ENCODE measurements at places on chromosomes 16 and 17.

- DNase-seq = no peak
Measured at GRCh38 chr17:76528528-76529223, 8.8 kb downstream of the CYGB start.

DNA sequence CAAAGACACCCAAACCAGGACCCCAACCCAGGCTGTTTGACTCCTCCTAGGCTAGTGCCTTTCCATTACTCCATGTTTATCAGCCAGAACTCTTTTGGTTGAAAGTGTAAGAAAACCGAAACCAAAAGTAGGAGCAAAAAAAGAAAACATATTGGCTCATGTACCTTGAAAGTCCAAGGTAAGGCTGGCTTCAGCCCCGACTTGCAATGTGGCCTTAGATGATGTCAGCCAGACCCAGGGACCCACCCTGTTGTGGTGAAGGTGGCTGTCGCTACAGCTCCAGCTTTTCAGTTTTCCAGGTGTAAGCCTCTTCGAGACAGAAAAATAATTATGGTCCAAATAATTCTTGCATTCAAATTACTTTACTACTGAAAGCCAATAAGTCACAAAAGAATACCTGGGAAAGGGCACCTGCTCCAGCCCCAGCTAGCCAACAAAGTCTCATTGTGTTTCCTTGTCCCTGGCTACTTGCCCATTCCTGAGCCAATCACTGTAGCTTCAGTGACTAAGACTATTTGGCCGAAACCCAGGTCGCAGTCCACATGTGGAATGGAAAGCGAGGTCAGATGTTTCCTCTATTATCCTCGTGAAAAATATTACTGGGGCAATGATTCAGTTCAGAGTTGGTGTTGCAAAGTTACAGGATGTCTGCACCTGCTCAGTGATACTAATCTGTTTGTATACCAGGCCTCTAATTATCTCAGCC lies 20.7 kb downstream of the DNAH9 start:
- no peak for DNase-seq

DNA sequence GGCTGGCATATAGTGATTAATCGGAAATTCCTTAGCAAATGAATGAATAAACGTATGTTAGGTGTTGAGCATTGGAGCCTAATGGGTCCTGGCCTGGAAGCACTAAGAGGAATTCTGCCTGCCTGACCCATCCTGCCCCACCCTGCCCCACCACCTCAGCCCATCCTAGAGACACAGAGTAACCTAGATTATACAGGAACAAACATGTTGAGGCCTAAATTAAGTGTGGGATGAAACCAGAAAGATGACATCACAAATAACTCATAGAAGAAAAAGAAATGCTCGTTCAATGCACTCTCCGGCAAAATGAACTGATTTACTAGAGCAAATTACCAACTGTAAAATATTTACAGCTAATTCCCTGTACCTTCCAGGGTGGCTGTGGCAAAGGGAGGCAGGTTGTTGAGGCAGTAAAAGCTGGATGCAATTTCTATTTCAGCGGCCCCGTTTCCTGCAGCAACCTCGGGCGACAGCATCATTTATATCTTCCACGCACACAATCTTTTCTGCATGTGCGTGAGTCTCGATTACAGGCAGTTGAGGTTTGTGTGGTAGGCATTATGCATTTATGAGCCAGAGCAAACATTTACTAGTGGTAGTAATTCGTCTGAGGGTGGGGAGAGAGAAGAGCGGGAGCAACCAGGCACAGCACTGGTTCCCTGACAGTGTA lies 417.2 kb downstream of the HS3ST4 start:
- DNase-seq = no peak

DNA sequence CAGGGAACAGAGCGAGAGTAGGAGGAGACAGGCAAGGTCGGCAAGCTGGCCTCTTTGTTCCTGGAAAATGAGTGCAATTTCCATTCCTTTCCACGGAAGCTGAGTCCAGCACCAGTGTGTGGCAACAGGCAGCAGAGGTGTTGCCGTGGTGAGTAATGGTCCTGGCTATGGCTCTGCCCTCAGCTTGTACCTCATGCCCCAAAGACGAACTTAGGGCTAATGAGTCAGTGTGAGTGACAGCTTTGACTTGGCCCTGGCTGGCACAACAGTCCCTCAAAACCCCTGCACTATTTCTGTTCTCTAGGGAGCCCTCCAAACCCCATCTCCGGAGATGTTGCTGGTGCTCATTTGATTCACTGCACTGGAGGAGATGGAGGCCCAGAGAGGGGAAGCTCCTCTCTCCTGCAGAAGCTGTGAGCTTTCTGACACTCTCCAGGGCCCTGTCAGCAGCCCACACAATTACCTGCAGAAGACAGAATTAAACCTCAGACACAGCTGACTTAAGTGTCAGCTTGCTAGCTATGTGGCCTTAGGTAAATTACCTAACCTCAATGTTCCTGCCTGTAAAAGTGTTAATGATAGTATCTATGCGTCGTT lies 129.9 kb downstream of the TMEM132E start:
- no peak for DNase-seq

GRCh38 chr16:23378921-23379320 lies 74.1 kb downstream of the COG7 start:
- DNase-seq = no peak

GRCh38 chr17:3475251-3475685 lies 529 bp upstream of the ASPA start:
- no peak for DNase-seq

GRCh38 chr17:72430611-72431432 lies 310.0 kb downstream of the SOX9 start:
- DNase-seq = peak; percentile 22

DNA sequence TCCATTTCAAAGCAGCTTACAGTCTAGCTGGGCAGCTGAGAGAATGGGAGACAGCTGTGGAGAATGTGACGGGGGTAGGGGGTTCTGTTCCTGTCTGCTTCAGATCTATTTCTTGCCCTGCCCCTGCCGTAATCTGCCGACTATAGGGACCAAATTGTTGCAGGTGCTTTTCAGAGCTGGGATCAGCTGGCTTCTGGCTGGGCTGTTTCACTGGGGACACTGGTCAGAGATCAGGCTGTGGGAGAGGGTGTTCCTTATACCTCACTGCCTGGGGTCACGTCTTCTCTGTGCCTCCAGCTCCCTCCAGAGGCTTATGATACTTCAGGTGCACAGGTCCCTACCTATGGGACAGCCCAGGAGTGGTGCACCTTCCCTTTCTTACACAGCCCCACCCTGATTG lies 514.9 kb upstream of the GOT2 start:
- no peak for DNase-seq

DNA sequence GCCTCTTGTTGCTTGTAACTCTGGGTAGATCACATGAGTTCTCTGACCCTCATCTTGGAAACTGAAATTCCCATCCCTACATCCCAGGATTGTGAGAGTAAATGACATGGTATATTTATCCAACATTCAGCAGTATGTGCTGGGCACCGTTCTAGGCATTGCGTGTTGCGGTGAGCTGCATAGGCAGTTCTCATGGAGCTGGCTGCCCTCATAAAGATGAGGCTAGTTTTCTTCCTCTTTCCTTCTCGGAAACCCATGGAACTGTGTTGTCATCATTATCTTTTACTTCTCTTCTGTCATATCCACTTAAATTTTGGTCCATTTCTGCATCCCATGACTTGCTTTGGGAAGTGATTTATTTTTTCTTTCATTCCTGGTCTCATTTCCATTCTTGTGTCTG lies 17.2 kb downstream of the CMIP start:
- no peak for DNase-seq

GRCh38 chr16:1908184-1908583 lies 10.0 kb downstream of the HS3ST6 start:
- no peak for DNase-seq

DNA sequence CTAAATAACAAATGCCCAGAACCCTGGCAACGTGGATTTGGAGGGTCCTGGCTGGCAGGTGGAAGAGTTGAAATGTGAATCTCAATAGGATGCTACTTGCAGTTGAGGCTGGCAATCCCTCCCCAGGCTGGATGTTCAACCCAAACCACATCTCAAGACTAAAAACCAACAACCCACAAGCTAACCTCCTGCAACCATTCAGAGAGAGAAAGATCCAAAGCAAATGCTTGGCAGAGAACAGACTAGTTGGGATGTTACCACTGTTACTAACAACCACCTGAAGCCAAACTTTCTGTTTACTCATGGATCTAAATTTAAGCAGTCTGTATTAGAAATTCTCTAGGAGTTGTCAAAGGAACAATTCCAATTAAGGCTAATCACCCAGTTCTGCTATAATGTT lies 27.9 kb downstream of the SMG6 start:
- no peak for DNase-seq

- DNase-seq = no peak
Measured at GRCh38 chr16:1343428-1344242, 8.0 kb downstream of the TSR3 start.

GRCh38 chr17:16569358-16569712 lies 331 bp upstream of the ZNF287 start:
- no peak for DNase-seq

- DNase-seq = no peak
Measured at GRCh38 chr17:80099291-80100034, 1.9 kb upstream of the GAA start.

GRCh38 chr17:50541716-50542688 lies 5.0 kb upstream of the SPATA20 start:
- peak; percentile 99 for DNase-seq

GRCh38 chr16:23368469-23368868 lies 66.4 kb downstream of the SCNN1B start:
- no peak for DNase-seq

DNA sequence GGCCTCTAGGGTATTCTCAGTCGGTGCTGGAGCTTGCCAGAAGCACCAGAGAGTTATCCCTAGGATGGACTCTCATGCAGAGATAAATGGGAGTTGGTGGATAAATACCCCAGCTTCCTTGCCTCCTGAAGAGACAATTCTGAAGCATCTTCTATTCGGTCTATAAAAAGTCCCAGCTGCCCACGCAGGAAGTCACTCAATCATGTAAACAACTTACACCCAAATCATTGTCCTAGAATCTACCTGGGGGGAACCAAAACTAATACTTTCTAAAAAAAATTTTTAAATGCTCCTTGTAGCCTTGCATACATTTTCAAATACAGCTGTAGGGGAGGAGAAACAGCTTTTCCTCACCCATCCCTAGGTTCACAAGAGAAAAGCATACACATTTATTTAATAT lies 66.6 kb upstream of the ELAC2 start:
- peak; percentile 36 for DNase-seq

- DNase-seq = peak; percentile 62
Measured at GRCh38 chr16:10668322-10669045, 26.2 kb downstream of the TEKT5 start.

- no peak for DNase-seq
Measured at GRCh38 chr17:66365903-66366302, 63.5 kb downstream of the PRKCA start.

DNA sequence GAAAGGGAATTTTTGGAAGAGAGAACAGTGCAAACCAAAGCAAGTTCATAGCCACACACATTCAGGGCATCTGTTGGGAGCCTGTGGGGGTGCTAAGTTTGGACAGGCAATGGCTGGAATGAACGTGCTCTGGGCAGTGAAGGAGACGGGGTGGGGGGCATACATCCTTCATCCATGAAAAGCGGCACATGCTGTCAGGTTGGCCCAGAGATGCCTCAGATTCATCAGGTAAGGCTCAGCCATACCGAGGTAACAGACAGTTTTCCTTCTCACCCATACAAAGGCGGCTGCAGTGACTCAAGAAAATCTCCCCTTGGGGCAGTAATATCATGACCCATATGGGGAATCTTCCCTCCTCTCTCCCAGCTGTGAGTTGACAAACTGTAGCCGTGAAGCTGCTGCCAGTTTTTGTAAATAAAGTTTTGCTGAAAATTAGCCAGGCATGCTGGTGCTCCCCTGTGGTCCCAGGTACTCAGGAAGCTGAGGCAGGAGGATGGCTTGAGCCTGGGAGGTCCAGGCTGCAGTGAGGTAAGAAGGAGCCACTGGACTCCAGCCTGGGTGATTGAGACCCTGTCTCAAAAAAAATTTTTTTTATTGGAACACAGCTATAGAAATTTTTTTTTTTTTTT lies 9.2 kb upstream of the UBALD2 start:
- no peak for DNase-seq

- no peak for DNase-seq
Measured at GRCh38 chr16:83732536-83732935, 75.2 kb upstream of the HSBP1 start.

- DNase-seq = no peak
Measured at GRCh38 chr16:30430428-30430970, 669 bp upstream of the DCTPP1 start.

GRCh38 chr17:75721463-75722011 lies 278 bp downstream of the ITGB4 start:
- no peak for DNase-seq

- DNase-seq = no peak
Measured at GRCh38 chr17:20979792-20980083, 63.1 kb downstream of the USP22 start.

- DNase-seq = no peak
Measured at GRCh38 chr16:74568961-74569631, 37.8 kb downstream of the GLG1 start.

DNA sequence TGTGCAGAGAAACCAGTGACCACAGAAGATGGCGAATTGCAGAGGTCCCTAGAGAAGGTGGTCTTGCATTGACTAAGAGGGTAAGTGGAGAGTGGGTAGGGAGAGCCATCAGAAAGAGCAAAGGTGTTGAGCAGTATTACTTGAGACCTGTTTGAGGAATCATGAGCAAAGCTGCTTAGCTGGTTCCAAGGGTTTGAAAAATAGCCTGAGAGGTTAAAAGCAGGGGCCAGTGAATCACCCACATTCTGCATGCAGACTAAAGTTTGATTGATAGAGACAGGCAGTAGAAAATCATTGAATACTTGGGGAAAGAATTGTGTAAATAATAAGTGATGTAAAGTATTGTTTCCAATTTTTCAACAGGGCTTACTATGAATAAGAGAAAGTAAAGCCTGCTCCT lies 34.0 kb upstream of the KCNJ16 start:
- DNase-seq = no peak

- no peak for DNase-seq
Measured at GRCh38 chr16:66205287-66206231, 160.9 kb upstream of the CDH5 start.

DNA sequence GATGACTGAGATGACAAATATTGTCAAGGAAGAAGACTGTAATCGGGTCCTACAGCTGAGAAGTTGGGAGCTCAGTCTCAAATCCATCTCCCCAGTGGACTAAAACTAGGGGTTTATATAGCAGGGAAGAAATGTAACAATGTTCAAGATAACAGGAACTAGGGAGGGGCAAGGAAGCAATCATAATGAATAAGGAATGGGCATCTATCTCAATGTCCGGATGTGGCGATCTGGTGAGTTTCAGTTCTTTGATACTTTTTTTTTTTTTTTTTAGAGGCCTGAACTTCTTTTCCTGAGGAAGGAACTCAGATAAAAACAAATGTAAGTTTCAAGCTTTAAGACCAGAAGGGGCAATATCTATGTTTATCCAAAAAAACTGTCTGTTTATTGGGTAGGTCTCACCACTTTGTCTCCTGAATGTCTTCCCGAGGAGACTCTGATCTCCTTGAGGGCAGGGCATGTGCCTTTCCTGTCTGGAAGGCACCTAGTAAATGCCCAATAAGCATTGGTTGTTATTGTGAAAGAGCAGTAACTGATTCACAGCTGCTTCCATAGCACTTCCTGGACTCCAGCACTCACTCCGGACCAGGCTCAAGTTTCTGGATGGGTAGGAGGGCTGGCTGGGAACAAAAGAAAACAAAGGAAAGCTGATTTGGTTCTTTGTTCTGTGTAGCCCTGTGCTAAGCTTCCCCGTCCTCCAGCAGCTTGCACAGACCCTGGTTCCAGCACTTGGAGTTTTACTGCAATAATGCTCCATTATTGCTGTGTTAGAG lies 51.9 kb downstream of the MEOX1 start:
- no peak for DNase-seq

GRCh38 chr16:78542419-78542818 lies 443.0 kb downstream of the WWOX start:
- no peak for DNase-seq

- no peak for DNase-seq
Measured at GRCh38 chr16:10103700-10104099, 78.5 kb downstream of the GRIN2A start.
